Effector CD4-positive, alpha-beta T cell (primary cell): ENCODE measurements at places on chromosomes 6 and 20.

DNA sequence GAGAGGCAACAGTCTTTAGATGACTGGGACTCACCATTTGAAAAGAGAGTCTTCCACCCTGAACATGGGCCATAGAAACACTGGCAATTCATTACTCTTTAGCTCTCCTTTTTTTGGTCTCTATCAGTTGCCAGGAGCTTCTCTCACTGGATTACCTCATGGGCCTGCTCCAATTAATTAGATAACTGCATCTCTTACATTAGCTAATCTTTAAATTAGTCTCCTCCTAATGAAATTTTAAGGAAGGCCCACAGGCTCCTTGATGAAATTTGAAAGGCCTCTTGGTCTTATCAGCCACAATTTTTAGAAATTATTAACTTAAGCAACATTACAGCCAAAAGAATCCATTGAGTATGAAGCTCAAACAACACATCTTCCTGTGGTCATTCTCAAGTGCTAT, 184.4 kb downstream of the UNC5CL start:
- DNase-seq = no peak

GRCh38 chr20:62924442-62925075, 1.7 kb downstream of the DIDO1 start:
- DNase-seq = peak; percentile 31

GRCh38 chr6:43078691-43079090, 2.6 kb downstream of the PTK7 start:
- DNase-seq = no peak

DNA sequence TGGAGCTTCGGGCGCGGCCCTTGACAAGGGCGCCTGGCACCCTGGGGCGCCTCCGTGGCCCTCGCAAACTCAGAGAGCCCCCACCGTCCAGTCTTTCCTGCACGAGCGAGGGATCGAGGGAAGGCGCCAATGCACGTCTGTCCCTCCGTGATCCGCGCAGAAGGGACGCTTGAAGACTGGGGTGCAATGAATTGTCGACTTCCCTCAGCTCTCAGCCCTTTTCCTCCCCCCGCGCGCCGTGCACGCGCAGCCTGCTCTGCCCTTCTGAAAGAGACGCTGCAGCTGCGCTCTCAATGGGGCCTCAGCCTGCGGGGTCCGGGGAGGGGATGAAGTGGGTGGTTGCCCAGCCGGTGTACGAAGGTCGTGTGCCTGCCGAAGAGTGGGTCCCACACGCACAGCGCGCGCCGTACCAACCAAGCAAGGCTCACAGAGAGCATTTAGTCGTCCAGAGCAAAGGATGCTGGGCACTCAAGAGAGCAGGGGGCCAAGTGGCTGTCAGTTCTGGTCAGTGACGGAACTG, 5.5 kb upstream of the SOX4 start:
- no peak for DNase-seq

DNA sequence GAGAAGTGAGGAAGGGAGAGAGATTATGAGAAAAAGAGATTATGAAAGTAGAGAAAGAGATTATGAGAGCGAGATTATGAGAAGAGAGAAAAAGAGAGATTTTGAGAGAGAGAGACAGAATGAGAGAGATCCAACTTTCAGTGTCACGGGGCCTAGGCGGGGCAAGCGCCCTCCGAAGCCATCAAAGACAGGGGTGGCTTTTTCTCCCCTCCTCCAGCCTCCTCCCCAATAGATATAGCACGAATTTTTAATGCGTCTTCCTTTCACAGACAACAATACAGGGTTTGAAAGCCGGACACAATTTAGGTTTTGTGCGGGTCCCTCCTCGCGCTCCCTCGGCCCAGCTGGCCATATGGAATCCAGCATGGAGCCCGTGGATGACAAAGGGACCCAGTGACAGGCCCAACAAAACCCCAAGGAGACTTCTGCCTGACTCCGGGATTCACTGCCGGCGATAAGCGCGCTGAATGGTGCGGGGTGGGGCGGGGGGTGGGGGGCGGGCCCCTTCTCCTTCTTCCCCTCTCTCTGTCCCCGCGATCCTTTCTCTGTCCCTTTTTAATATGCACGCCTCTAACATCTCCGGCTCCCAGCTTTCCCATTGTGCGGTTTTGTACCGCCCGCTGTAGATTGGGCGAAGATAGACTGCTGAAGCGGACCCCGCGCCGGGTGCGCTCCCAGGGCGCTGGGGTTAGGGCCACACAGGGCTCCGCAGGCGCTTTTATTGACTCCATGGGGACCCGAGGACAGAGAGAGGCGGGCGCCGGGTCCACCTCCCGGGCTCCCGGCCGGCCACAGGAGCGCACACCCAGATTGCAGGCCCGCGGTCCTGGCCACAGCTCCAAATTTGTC, 5.4 kb downstream of the NKX2-2 start:
- no peak for DNase-seq

GRCh38 chr6:139153855-139154254, 19.0 kb downstream of the HECA start:
- no peak for DNase-seq

GRCh38 chr20:60255415-60255814, 297.2 kb downstream of the CDH26 start:
- no peak for DNase-seq

- DNase-seq = no peak
These were observed 144.5 kb downstream of the CEBPB start for GRCh38 chr20:50335105-50335504.

GRCh38 chr6:154593122-154593521, 82.6 kb upstream of the CNKSR3 start:
- no peak for DNase-seq

GRCh38 chr6:44800784-44801592, 413.5 kb downstream of the CDC5L start:
- DNase-seq = no peak

DNA sequence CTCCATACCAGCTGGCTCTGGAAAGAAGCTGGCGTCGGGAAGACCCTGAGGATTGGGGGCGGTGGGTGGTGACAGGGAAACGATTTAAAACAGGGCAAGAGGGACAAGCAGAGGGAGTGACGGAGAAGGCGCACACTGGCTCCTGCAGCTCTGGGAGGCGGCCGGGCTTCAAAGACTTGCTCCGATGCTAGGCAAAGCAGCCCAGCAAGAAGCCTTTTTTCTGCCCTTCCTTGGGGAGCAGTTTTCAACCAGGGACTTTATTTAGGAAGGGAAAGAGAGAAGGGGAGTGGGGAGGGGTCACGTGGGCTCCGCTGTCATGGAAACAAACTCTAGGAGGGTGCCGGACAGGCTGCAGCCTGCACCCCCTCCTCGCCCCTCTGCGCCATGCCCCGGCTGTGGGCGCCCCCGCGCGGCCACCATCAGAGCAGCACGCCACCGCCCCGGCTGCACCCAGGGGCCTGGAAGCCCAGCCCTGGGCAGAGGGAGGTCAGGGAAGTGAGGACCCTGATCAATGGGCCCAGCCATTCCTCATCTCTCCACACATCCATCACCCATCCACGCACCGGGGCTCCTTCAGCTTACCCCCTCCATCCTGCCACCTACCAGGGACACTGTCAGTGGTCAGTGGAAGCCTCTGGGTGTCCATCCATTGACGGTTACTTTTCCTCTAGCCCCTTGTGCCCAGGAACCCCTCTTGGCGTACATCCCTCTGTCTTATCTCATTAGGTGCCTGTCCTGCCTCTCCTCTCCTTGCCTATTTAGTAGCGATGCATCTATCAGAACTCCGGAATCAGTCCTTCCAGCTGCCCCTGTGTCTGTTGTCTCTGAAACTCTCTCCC, 66.6 kb upstream of the CCDC167 start:
- DNase-seq = peak; percentile 64

GRCh38 chr20:2652724-2653555, 508 bp downstream of the NOP56 start:
- DNase-seq = no peak

- no peak for DNase-seq
These were observed 9.1 kb downstream of the OCSTAMP start for GRCh38 chr20:46541229-46541935.

DNA sequence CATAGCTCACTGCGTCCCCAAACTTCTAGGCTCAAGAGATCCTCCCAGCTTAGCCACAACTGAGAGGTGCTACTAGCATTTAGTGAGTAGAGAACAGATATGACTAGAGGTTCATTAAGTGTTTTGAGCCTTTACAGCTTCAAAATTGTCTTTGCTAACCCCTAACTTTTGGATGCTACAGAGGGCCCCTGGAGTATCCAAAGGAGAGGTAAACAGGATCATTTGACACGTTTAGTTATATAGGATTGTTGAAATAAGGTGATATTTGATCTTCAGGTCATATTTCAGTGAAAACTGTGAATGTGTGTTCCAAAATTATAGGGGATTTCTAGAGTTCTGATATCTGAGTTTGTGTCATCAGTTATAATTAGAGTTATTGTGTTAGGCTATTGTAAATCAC, 19.2 kb upstream of the HFE start:
- no peak for DNase-seq

- DNase-seq = no peak
These were observed 33.2 kb downstream of the BANF2 start for GRCh38 chr20:17732907-17733521.

DNA sequence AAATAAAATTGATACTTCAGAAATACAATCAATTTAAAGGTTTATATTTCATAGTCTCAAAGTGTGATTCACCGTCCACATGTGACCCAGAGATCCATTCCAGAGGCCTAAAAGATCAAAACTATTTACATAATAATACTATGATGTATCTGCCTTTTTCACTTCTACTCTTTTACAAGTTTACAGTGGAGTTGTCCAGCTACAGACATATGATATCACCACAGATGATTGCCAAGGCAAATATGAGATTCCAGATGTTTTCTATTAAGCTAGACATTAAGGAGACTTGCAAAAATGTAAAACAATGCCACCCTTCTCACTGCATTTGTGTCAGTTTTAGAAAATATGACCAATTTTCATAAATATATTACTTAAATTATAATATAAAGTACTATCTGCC, 443.7 kb downstream of the GJA1 start:
- no peak for DNase-seq

DNA sequence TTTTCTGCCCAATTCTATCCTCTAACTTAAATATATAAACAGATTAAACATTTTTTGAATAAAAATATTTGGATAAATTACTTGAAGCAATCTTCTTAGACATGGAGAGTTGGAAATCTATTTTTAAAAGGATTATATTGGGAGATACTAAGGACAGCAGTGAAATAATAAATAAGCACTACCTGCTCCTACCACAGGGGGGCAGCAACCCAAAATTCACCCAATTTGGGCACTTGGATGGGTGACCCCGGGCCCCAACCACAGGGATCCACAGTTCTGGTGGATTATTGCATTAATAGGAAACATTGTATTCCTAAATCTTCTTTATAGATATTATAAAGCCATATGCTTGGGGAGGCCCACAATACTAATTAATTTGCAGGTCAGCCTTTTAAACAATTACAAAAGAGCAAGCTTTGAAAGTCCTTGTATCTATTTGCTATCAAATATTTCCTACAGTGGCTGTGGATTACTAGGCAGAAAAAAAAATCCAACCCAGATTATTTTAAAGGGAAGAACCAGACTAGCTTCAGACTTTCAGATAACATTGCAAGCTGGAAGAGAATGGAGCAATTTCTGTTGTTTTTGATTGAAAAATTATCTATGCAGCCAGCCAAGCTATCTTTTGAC, 66.4 kb upstream of the PDE10A start:
- DNase-seq = no peak

GRCh38 chr6:168138436-168138835, 59.4 kb upstream of the FRMD1 start:
- DNase-seq = no peak

GRCh38 chr6:82415820-82416219, 52.2 kb downstream of the TPBG start:
- no peak for DNase-seq

GRCh38 chr6:136628996-136629395, 78.8 kb upstream of the MAP7 start:
- no peak for DNase-seq

GRCh38 chr6:22682979-22683378, 113.6 kb downstream of the HDGFL1 start:
- DNase-seq = no peak

GRCh38 chr6:166910601-166911000, 45.7 kb downstream of the RNASET2 start:
- DNase-seq = no peak

- DNase-seq = no peak
These were observed 42.4 kb downstream of the RTN4IP1 start for GRCh38 chr6:106586815-106587415.

- DNase-seq = no peak
These were observed 219.6 kb downstream of the TAF4 start for GRCh38 chr20:61846074-61846473.

GRCh38 chr20:53679597-53680309, 86.1 kb upstream of the ZNF217 start:
- no peak for DNase-seq

DNA sequence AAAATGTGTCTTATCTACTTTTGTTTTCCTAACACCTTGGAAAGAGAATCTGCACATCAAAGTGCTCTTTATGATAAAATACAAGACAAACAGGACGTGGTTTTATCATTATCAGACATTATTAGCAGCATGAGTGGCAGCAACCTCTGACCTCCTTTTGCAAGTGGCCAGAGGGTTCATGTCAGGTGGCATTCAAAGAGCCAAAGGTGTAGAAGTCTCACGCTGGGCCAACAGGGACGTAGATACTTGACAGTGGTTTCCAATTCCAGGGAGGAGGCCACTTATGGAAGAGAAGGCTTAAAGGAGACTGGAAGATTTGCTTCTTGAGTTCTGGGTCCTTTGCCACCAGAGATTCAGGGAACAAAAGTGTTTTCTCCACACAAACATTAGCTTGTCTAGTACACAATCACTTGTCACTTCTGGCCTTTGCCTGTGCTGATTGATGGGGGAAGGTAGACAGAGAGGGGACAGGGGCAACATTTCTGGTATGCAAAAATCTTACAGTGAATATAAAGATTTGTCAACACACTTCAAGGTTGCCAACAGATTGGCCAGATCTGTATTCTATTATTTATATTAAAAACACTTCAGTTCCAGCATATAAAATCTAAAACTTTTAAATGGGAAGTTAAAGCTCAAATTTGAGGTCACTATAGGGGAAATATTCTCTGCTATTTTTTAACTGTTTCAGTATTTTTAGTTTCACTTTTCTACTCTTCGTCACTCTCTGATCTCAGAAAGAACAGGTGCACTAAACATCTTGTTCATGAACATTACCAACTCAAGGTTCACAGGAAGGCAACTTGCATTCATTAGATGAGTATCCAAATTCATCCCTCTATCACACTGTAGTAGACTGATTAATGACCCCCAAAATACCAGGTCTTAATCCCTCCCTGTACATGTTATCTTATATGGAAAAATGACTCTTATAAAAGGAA, 52.1 kb upstream of the FBXO30 start:
- no peak for DNase-seq

GRCh38 chr20:42350521-42350920, 732.3 kb upstream of the CHD6 start:
- no peak for DNase-seq
